ENCODE measurements at places on chromosomes 1 and 21. TPM values are rescaled to one million over a fixed set of nuclear protein-coding genes. Genes with fewer than 3 reads are reported as not detected.

FMO5 gene
- 1.3 TPM for total RNA-seq

PIGV gene
- total RNA-seq = 12.7 TPM

GPR153 gene
- total RNA-seq = 0.61 TPM

FAAH gene
- 6.5 TPM for total RNA-seq

RBM34 gene
- total RNA-seq = 267 TPM

SYT14 gene
- not detected for total RNA-seq

FAM167B gene
- 0.35 TPM for total RNA-seq

PLEKHG5 gene
- 5.0 TPM for total RNA-seq

CLCA1 gene
- total RNA-seq = not detected

PLA2G5 gene
- not detected for total RNA-seq

JAM2 gene
- not detected for total RNA-seq

ANGPTL3 gene
- total RNA-seq = not detected
